ENCODE measurements at places on chromosomes 12 and 14.
A peak's percentile ranks its signal among the peaks of the same experiment; 100 is the strongest.

GRCh38 chr12:116066381-116067230 lies 210.9 kb downstream of the MED13L start:
- DNase-seq = peak; percentile 15

GRCh38 chr12:70252832-70253231 lies 9.6 kb downstream of the CNOT2 start:
- no peak for DNase-seq

GRCh38 chr12:19217446-19217845 lies 87.9 kb downstream of the PLEKHA5 start:
- no peak for DNase-seq

DNA sequence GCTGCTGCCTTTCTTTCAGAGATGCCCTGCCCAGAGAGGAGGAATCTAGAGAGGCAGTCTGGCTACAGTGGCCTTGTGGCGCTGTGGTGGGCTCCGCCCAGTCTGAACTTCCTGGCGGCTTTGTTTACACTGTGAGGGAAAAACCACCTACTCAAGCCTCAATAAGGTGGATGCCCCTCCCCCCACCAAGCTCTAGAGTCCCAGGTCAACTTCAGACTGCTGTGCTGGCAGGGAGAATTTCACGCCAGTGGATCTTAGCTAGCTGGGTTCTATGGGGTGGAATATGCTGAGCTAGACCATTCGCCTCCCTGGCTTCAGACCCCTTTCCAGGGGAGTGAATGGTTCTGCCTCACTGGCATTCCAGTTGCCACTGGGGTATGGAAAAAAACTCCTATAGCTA lies 25.6 kb downstream of the SPATA7 start:
- no peak for DNase-seq

DNA sequence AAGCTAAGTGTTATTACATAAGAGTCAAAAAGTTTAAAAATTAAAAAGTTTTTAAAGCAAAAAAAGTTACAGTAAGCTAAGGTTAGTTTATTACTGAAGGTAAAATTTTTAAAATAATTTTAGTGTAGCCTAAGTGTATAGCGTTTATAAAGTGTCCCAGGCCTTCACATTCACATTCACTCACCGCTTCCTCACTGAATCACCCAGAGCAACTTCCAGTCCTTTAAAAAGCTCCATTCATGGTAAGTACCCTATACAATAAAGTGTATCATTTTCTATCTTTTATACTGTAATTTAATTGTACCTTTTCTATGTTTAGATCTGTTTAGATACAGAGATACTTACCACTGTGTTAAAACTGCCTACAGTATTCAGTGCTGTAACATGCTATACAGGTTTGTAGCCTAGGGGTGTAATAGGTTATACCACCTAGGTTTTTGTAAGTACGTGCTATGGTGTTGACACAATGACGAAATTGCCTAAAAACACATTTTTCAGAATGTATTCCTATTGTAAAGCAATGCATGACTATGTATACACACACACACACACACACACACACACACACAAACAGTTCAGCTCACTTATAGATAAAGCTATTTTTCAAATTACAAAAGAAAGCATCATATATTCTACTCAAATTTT lies 3.7 kb downstream of the CLEC14A start:
- no peak for DNase-seq

GRCh38 chr14:92430686-92431085 lies 82.9 kb upstream of the RIN3 start:
- DNase-seq = no peak

DNA sequence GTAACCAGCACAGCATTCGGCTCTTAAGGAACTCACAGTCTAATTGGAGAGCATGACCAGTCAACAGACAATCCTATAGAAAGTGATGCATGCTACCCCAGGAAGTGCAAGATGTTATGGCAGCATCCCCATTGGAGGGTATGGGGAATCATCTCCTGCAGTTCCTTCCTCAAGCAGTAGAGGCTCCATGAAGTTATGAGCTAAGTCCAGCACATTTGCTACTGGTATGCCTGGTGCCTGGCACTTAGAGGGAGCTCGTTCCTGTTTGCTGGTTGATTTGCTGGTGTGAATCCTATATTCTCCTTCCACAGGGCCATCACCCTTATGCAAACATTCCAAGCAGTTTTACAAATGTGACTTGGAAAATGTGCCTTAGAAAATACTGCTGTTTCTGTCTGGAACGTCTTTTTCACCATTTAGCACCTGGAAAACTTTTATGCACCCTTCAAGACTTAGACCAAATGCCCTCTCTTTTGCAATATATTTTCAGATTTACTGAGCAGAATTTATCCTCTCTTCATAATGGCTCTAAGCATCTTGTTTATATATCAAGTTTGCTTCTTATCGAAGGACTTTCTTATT lies 136.1 kb upstream of the WSCD2 start:
- DNase-seq = no peak

DNA sequence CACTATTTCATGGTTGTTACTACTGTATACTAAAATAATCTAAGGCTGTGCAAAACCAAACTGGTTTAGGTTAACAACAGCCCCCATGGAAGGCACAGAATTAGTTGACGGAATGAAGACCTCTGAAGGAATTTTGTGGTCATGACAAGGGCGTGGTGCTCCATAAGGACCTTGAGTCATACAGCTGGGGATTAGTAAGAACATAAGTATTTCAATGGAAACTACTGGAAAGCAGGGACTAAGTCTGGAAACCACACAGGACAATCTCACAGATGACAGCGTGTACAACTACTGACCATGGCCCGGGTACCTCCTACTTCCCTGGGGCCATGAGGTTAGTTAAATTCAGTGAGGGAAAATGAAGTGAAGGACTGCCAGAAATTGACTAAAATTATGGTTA lies 98.5 kb upstream of the PLEKHA5 start:
- DNase-seq = no peak

DNA sequence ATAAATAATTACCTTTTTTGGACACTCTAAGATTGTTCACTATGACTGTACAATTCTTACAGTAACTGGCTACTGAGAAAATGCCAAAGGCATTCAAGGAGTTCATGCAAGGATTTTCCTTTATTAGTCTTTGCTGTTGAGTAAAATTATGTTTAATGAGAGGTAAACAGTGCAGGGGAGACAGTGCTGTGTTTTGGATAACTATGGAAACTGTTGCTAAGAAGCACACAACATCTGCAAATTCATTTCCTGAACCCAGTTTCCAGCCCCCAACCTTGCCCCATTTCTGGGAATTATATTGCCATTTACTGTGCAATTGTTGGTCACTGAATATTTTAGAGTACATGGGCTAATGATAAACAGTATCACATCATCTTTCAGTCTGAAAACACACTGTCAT lies 1005.8 kb downstream of the TRHDE start:
- no peak for DNase-seq

- no peak for DNase-seq
Measured at GRCh38 chr14:61203081-61203753, 77.9 kb downstream of the TMEM30B start.

DNA sequence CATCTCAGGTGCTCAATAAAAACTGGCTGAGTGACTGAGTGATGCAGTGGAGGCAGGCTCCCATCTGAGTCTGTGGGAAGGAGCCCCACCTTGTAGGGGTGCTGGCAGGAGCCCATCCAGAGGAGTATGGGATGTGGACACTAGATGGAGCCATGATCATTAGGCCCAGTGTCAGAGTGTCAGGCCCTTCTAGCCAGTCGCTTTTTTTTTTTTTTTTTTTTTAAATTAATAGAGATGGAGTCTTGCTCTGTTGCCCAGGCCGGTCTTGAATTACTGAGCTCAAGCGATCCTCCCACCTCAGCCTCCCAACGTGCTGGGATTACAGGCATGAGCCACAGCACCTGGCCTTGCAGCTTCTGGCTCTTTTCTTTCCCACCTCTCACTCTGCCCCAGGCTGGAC lies 11.5 kb downstream of the RITA1 start:
- no peak for DNase-seq

GRCh38 chr14:78259831-78260230 lies 89.7 kb downstream of the NRXN3 start:
- DNase-seq = no peak

- DNase-seq = no peak
Measured at GRCh38 chr14:93537951-93538350, 107.2 kb downstream of the UNC79 start.

DNA sequence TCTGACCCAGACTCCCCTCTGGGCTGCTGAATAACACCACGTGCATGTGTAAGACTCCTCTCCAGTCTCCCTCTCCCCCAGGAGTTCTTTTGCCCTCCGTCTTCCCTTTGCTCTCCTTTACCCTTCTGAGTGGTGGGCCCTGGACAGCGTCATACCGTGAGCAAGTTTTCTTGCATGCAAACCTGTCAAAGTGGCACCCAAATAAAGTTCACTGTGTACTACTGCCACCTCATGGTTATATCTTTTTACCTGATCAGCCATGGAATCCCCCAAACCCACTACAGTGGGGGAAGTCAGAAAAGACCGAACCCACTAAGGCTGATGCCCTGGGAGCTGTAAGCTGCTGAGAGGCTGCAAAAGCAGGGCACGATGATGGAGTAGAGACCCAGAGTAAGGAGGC lies 131.1 kb upstream of the VRK1 start:
- no peak for DNase-seq

- no peak for DNase-seq
Measured at GRCh38 chr12:20040184-20040583, 328.2 kb upstream of the PDE3A start.

DNA sequence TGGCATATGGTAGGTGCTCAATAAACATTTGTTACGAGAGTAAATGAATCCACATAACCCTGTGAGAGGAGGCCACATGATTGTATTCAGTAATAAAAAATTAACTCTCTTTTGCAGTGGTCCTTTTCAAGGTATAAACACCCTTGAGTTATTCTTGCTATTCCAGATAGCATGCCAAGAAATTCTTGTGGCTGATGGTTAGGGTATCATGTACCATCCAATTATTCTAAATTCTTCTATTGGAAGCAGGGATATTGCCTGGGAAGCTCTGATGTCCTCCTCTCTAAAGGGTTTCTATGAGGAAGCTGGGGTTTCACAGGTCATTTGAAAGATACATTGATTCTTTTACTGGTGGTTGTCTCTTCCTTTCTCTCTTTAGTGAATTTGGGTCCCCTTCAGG lies 10.1 kb downstream of the AKAP6 start:
- DNase-seq = no peak

DNA sequence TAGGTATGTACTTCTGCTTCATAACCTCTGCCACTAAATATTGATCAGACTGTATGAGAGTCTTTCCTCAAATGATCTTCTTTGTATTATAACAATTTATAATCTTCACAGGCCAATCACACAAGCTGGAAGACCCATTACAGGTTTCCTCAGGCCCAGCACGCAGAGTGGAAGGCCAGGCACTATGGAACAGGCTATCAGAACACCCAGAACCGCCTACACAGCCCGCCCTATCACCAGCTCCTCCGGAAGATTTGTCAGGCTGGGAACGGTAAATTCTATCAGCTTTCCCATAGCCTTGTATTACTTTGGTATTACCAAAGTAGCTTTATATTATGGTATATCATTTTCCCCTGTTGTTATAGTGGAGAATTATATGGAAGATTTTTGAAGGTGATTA lies 16.5 kb downstream of the TTC8 start:
- no peak for DNase-seq

- no peak for DNase-seq
Measured at GRCh38 chr12:105850103-105850968, 288.4 kb downstream of the NUAK1 start.

DNA sequence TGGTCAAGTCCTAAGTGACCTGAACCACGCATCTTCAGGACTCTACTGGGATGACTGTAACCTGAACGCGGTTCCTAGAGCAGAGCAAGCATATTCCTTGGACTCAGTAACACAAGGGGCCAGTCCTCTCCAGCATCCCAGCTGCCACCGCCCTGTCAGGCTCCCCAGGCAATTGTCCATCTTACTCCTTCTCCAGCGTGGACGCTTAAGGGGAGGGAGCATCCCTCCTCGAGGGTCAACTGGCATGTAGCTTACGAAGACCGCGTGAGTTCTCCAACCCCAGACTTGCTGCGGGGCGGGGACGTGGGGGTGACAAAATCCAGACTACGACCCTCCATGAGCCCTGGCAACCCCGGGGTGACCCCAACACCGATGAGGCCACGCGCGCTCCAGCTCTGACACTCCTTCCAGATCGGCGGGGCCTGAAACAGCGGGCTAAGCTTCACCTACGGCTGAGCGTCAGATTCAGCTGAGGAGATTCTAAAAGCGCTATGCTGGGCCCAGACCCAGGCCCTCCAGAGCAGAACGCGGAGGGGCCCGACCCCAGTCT lies 846 bp upstream of the MTHFD1 start:
- peak; percentile 4 for DNase-seq

DNA sequence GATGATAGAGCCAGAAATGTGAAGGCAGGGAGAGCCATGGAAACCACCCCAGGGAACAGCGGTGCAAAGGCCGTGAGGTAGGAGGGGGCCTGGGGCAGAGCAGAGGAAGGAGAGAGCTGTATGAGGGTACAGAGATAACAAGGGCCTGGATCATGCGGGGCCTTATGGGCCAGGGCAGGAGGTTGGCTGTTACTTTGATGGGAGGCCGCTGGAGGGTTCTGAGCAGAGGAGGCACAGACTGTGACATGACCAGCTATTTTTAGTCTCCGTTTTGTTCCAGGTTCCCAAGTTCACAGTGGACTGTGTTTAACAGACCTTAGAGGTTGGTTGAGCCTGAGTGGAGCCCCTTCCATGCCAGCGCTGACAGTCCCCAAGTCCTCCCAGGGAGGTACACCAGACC lies 118.6 kb downstream of the GCH1 start:
- DNase-seq = no peak

- no peak for DNase-seq
Measured at GRCh38 chr14:33307691-33308251, 369.1 kb downstream of the NPAS3 start.

DNA sequence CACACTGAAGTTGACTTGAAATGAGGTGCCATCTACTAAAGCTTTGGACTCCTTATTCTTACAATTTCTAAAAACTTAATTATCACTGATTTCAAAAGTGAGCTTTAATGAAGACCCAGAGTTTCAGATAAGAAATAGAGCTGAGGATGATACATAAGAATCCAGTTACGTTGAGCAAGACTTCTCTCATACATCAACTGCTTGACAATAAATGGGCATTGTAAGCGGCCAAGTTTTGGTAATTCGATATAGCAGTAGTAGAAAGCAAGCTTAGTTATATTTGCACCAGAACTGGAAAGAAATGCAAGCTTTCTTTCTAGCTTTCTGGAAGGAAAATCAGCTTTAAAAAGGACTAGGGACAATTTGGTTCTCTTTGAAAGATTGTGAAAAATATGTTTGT lies 1359.6 kb downstream of the FSCB start:
- DNase-seq = no peak

GRCh38 chr14:51979088-51979709 lies 10.1 kb upstream of the RTRAF start:
- DNase-seq = peak; percentile 50

DNA sequence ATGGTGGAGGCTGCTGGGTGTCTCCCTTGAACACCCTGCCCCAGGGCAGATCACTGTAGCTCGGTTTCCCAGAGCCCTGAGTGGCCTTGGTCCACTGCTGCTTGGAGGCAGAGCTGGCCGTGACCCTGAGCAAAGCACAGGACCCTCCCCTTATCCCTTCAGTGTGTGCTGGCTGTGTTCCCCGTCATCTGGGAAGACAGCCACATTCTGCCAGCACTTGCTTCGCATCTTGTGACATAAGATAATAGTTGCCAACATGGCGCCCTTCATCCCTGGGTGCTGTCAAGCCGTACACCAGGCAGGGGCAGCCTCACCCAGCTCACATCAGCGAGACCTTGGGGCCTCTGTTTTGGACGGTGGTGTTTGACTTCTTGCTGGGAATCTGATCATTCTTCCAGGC lies 12.1 kb upstream of the ALDH2 start:
- no peak for DNase-seq

GRCh38 chr12:89648211-89648930 lies 60.3 kb downstream of the ATP2B1 start:
- no peak for DNase-seq

- no peak for DNase-seq
Measured at GRCh38 chr14:90641615-90642243, 174.5 kb downstream of the TTC7B start.
